Stimulated activated CD8-positive, alpha-beta memory T cell treated with anti-CD3 and anti-CD28 coated beads, Interleukin-4, amount 100 ng/mL, for 4 hours (primary cell): ENCODE measurements at places on chromosomes 11 and 22.

DNA sequence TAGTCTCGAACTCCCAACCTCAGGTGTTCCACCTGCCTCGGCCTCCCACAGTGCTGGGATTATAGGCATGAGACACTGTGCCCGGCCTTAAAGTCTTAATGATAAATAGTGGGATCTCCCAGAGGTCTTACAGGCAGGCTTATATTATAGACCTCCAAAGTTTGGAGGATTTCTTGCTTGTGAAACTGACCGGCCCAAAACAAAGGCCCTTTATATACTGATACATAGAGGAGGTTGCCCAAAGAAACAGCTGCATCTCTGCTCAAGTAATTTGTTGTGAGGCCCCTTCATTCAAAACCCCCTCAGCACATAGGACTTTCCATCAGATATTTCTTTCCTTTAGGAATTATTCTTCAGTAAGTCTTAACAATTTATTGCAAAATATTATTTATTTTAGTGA lies 27.4 kb upstream of the RDX start:
- DNase-seq: no peak

DNA sequence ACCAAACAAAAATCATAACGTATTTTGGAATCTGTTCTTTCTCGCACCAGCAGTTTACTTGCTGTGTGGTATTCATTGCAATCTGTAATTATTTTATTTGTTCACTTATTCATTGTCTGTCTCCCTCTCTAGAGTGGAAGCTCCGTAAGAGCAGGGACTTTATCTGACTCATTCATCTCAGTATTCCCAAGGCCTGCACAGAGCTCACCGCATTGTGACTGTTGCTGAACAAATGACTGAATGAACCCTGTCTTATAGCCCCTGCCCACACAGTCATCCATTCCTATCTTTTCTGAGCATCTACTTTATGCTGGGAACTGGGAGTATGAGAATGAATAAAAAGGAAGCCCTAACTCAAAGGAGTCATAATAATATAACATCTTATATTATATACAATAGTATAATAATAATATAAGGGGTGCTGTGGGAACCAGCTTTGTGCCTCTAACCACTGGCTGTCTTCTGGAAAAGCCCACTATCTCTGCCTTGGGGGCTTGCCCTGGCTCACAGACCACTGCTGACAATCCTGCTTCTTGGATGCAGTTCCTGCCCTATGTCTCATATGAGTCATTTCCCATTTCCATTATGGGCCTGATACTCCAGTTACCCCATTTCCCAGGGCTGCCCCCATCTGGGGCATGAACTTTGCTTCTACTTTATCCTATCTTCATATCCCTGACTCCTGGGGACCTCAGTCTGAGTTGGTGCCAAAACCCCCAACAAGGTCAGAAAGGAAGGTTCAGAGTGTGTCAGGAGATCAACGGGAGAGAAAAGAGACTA lies 11.0 kb downstream of the XRRA1 start:
- no peak for DNase-seq

- DNase-seq: no peak
Measured at GRCh38 chr22:19146215-19146968, 1.9 kb upstream of the ESS2 start.

DNA sequence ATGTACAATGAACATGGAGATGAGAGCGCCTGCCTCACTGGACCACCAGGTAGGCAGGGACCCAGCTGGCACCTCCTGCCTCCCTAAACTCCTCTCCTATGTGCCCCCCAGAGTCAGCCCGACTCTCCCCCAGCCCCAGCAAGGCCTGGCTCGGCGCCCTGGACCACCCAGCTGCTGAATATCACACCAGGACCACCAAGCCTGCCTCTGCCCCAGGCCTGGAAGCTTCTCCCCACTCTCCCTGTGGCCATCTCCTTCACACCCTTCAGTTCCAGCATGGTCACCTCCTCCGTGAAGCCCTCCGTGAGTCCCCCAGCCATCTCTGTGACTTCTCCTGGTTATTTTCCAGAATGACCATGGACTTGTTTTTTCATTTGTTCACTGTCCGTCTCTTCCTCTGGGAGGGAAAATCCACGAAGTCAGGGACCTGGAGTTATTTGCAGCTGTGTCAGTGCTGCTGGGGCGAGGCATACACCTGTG lies 6.4 kb upstream of the LSP1 start:
- DNase-seq: no peak

GRCh38 chr11:94762208-94762607 lies 5.9 kb upstream of the AMOTL1 start:
- no peak for DNase-seq

GRCh38 chr22:25000686-25001085 lies 48.2 kb downstream of the KIAA1671 start:
- no peak for DNase-seq

DNA sequence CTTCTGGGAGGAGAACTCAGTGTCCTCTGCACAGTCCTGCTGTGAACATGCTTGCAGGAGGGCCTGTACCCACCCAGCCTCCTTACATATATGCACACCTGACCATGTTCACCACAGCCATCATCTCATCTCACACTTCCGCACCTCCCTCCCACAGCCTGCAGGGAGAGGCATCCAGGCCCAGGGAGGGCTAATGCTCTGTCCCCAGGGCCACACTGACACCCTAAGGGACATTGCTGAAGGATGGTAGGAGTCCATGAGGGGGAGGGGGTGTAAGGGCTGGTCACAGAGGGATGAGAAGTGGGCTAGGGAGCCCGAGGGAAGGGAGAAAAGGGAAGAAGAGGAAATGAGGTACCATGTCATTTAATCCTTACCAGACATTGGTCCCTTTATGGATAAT lies 4.4 kb upstream of the KCNC1 start:
- no peak for DNase-seq

DNA sequence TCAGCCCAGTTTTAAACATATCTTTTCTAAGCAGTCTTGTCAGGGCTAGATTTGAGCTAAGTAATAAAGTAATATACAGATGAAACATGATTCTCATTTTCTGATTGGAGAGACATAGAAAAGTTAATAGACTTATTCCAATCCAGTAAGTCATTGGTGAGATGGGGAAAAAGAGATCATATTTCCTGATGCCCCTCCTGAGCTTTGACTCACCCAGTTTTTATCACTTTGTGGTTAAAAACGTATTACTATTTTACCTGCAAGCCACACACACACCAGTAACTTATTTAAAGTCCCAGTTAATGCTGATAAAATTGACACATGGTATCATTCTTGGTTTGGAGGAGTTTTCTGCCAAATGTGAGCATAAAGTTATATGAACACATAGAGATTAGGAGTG lies 306.8 kb downstream of the CADM1 start:
- DNase-seq: no peak

- no peak for DNase-seq
Measured at GRCh38 chr11:84437071-84437980, 1151.2 kb upstream of the CCDC90B start.

GRCh38 chr11:131938351-131938751 lies 567.9 kb downstream of the NTM start:
- DNase-seq: no peak

DNA sequence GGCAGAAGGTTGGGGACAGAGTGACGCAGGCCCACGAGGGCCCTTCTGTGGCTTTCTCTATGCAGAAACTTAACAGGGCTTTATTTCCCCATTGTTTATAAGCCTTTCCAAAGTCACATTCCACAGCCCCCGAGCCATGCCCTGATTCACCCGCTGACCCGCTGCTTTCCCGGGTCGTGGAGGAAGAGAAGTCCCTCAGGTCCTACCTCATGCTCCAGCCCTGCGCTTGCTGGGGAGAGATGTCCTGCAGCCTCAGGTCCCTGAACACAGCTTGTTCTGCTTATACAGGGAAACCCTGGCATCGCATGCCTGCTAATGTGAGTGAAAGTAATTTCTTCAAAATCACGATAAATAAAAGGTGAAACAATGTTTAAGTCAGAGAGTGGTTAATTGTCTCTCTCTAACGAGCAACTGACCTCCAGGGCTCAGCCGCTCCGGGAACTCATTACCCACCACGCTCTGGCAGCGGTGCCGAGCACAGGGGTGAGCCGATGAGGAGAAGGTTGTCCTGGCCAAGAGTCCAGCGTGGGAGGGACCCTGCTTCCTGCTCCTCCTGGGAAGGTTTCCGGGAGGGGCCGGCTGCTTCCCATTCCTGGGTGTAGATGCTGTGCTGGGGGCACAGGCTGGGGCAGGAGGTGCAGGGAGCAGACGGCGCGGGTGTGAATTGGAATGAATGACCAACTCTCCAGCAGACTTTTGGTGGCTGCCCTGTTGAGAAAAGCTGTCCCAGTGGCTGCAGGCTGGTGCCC lies 595.2 kb downstream of the BRD1 start:
- DNase-seq: no peak

DNA sequence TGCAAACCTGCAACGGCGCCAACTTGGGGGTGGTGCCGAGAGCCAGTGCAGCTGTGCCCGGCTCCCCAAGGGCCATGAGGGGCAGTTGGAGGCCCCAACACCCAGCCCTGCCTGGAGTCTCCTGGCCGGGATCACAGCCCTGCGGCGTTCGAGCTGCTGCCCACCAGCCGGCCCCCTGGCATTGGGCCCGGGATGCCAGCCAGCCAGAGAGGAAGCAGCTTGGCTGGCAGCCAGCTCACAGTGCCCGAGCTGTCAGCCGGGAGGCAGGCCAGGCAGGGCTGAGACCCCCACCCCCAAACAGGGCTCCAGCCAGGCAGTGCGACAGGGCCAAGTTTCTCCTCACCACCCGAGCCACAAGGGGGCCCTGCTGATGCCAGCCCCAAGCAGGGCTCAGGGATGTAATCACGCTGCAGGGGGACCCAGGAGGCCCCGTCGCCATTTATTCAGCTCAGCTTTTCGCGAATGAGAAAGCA lies 26.0 kb upstream of the TCF20 start:
- no peak for DNase-seq

DNA sequence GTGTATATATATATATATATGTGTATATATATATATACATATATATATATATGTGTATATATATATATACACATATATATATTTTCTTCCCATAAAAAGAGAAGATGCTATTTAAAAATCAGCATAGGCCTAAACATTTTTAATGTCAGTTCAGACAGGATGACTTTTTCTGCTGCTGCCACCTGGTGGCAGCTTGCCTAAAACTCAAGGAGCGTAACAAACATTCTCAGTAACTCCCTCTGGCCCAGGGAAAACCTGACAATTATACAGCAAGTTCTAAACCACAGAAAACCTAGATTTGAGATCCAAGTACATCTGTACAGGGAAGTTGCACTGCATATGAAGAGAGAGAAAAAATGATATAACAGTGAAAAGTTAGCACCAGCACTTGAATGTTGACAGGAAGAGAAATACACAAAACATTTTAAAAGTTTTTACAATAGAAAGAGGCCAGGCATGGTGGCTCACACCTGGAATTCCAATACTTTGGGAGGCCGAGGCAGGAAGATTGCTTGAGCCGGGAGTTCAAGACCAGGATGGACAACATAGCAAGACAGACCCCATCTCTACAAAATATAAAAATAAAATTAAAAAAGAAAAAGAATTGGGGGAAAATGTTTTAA lies 16.6 kb downstream of the OR8A1 start:
- DNase-seq: no peak
